Activated T-cell treated with anti-CD3 and anti-CD28 coated beads, Interleukin-2, amount 50 U/mL, for 24 hours (primary cell): ENCODE measurements at places on chromosomes 4 and X.

- no peak overlapping the region for H3K27ac ChIP-seq
- DNase-seq, result no peak
- no peaks in the 10 kb centered on the region for H3K36me3 ChIP-seq
- no peaks in the 10 kb centered on the region for H3K4me1 ChIP-seq
- H3K4me3 ChIP-seq, result no peak overlapping the region
- H3K27me3 ChIP-seq, result peaks cover 64% of the 10 kb centered on the region
These were observed 65.6 kb downstream of the OR13H1 start for GRCh38 chrX:131609480-131609879.

DNA sequence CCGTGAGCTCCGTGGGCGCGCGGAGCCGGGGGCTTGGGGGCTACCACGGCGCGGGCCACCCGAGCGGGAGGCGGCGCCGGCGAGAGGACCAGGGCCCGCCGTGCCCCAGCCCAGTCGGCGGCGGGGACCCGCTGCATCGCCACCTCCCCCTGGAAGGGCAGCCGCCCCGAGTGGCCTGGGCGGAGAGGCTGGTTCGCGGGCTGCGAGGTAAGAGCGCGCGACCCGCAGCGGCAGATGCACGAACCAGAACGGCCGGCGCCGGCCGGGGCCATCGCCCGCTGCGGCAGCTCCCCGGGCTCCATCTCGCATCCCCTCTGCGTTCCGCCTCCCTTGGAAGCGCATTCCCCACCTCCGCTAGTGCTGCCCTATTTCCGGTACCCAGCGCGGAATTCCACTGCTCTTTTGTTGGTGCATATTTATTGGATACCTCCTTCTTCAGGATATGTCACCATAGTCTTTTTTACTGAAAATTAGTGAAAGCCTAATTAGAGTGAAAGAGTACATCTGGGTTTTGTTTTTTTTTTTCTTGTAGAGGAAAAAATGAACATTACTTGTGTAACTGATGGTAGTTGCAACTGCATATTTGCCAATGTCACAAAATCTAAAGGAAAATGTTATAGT is 797 bp downstream of the PKD2 start:
- peaks cover 13% of the 10 kb centered on the region for H3K27me3 ChIP-seq
- peaks cover 40% of the 10 kb centered on the region for H3K4me1 ChIP-seq
- peak overlapping the region; percentile 78 for H3K27ac ChIP-seq
- H3K4me3 ChIP-seq, result peak overlapping the region; percentile 86

- H3K4me3 ChIP-seq, result no peak overlapping the region
- H3K27ac ChIP-seq, result no peak overlapping the region
- peaks cover 7% of the 10 kb centered on the region for H3K27me3 ChIP-seq
- DNase-seq, result no peak
- H3K36me3 ChIP-seq, result no peaks in the 10 kb centered on the region
These were observed 153.9 kb downstream of the KDR start for GRCh38 chr4:54971474-54971950.

DNA sequence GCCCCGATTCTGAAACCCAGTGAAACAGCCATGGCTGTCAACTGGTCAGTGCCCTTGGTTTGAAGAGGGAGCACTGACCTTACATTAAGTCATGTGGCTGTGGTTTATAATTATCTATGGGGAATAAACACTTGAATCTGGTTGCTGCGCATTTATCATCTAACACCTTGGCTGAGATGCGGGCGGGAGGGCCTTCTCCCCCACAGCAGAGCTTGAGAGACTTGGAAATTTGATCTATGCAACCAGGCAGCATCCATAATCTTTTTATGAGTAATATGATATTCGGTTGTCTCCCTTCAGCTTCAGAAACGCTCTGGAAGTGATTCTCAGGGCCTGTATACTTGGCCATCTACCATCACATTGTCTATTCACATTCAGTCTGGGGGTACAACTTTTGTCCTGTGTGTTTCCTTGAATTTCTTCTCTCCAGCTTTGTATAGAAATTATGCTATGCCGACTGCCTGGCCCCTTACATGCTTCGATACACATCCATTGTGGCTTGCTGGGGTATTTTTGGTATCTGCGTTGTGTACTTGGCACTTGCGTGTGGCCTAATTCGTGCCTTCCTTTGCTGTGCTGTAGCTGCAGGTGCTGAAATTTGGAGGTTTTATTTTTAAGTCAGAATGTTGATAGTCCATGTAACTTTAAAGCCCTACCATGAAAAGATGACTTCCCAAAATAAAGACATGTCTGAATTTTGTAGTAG is 321.6 kb downstream of the ARHGAP10 start:
- no peak for DNase-seq
- peaks cover 9% of the 10 kb centered on the region for H3K36me3 ChIP-seq
- H3K4me1 ChIP-seq, result peaks cover 77% of the 10 kb centered on the region
- H3K27ac ChIP-seq, result peak overlapping the region; percentile 35
- H3K4me3 ChIP-seq, result no peak overlapping the region

- H3K4me3 ChIP-seq, result no peak overlapping the region
- peaks cover 30% of the 10 kb centered on the region for H3K27me3 ChIP-seq
- H3K4me1 ChIP-seq, result peaks cover 2% of the 10 kb centered on the region
- H3K27ac ChIP-seq, result no peak overlapping the region
- no peak for DNase-seq
These were observed 42.4 kb downstream of the CLCN4 start for GRCh38 chrX:10199212-10199611.

GRCh38 chr4:109359040-109359646 is 56.7 kb upstream of the COL25A1 start:
- peak overlapping the region; percentile 73 for H3K27ac ChIP-seq
- H3K36me3 ChIP-seq, result no peaks in the 10 kb centered on the region
- H3K27me3 ChIP-seq, result peaks cover 40% of the 10 kb centered on the region
- no peak for DNase-seq
- H3K4me1 ChIP-seq, result peaks cover 38% of the 10 kb centered on the region

DNA sequence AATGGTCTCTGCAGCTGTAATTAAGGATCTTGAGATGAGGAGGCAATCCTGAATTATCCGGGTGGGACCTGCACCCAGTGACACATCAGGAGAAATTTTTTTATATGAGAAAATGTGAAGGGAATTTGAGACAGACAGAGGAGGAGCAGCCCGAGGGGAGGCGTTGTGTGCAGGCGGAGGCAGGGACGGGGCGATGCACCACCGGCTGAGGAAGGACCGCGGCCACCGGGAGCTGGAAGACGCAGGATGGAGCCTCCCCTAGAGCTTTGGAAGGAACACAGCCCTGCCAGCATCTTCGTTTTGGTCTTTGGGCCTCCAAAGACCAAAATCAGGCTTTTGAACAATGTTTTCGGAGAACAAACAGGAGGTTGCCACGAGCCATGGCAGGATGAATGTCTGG is 85.0 kb upstream of the ADRA2C start:
- no peaks in the 10 kb centered on the region for H3K36me3 ChIP-seq
- no peaks in the 10 kb centered on the region for H3K4me1 ChIP-seq
- DNase-seq, result no peak
- H3K27me3 ChIP-seq, result peaks cover 14% of the 10 kb centered on the region
- H3K27ac ChIP-seq, result no peak overlapping the region

DNA sequence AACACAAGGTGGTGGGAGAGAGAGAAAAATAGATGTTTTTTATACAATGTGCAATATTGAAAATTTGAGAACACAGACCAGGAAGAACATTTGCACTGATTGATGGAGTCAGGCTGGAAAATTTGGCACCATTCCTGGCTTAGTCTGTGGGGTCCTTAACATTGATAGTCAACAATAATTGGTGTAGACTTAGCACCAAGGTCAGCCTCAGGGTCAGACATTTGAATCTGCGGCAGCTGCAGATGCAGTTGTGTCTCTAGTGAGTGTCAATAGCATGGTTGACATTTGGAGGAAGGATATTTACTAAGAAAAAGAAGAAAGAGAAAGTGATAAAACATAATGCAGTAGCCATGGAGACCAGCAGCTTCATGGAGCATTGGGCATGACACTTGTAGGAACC is 31.5 kb upstream of the GLRA3 start:
- no peak overlapping the region for H3K27ac ChIP-seq
- H3K36me3 ChIP-seq, result no peaks in the 10 kb centered on the region
- H3K4me1 ChIP-seq, result no peaks in the 10 kb centered on the region
- no peak overlapping the region for H3K4me3 ChIP-seq

- no peaks in the 10 kb centered on the region for H3K4me1 ChIP-seq
- no peaks in the 10 kb centered on the region for H3K27me3 ChIP-seq
- H3K36me3 ChIP-seq, result no peaks in the 10 kb centered on the region
- DNase-seq, result no peak
These were observed 686.0 kb downstream of the PDHA2 start for GRCh38 chr4:96525898-96526297.

DNA sequence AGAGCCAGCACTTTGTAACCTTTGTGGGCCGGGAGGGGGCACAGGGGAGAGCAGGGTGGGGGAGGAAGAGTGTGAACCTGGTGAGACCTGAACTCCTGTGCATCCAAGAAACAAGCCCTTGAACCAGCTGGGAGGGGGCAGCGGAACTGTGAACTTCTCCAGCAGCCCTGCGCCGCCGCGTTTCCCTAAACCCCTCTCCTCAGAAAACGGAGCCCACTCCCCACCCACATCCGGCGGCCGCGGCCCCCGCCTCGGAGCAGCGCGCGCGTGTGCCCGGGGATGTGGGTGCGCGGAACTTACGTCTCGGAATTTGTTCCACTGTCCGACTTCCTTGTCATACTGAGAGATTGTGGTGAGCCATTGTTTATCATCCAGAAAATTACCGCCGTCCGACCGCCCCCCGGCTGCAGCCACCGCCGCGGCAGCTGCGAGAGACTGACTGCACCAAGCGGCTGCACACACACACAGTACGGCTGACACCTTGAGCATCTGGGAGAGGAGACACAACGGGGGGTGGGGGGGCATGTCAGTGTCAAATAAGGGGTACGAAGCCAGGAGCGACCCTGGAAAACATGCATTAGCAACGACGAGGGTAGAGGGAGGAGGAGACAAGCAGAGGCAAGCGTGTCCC is 494 bp downstream of the SPOCK3 start:
- no peak for DNase-seq
- H3K4me3 ChIP-seq, result no peak overlapping the region
- peaks cover 28% of the 10 kb centered on the region for H3K27me3 ChIP-seq
- H3K36me3 ChIP-seq, result no peaks in the 10 kb centered on the region

- no peaks in the 10 kb centered on the region for H3K27me3 ChIP-seq
- H3K4me3 ChIP-seq, result no peak overlapping the region
- peak overlapping the region; percentile 59 for H3K27ac ChIP-seq
- no peak for DNase-seq
- peaks cover 8% of the 10 kb centered on the region for H3K36me3 ChIP-seq
These were observed 67.9 kb downstream of the KLHL34 start for GRCh38 chrX:21590012-21590776.

DNA sequence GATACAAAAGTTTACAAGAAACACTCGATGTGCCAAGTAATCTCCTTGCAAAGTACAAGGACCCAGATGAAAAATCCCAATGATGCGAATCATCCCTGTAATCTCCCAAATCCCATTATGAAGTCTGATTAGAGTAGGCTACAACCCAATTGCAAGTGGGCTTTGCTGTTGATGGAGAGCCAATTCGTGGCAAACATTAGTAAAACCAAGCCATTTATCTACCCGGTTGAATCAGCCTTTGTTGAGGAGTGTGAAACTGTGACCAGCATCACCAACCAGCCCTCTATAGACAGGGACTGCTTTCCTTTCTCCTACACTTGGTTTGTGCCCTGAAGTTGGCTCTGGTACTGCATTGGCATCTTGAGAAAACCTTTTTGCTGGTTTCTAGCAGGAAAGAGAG is 1.2 kb upstream of the PRPS2 start:
- no peak overlapping the region for H3K27ac ChIP-seq
- peaks cover 30% of the 10 kb centered on the region for H3K36me3 ChIP-seq
- peak overlapping the region; percentile 84 for H3K4me3 ChIP-seq
- DNase-seq, result no peak
- H3K4me1 ChIP-seq, result peaks cover 27% of the 10 kb centered on the region

GRCh38 chr4:150033081-150033480 is 45.2 kb upstream of the DCLK2 start:
- H3K27me3 ChIP-seq, result peaks cover 15% of the 10 kb centered on the region
- H3K36me3 ChIP-seq, result no peaks in the 10 kb centered on the region
- H3K4me3 ChIP-seq, result no peak overlapping the region
- no peak for DNase-seq

DNA sequence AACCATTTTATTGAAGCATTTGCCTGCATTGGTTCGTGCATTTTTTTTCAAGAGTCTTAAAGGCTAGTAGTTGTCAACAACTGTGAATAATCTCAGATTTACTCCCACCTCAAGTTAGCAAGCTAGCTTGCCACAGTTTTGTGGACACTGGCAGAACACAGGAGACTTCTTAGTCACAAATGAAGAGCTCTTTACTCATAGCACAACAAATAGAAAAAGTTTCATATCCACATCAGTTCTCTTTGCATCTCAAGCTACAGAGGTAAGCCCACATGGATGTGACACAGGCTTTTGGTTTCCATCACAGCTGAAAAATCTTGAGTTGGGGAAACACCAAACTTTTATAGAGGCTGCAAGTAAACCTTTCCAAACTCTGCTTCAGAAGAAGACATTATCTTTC is 2315.7 kb upstream of the TENM3 start:
- H3K36me3 ChIP-seq, result no peaks in the 10 kb centered on the region
- no peak overlapping the region for H3K4me3 ChIP-seq
- no peaks in the 10 kb centered on the region for H3K27me3 ChIP-seq
- DNase-seq, result no peak
- no peaks in the 10 kb centered on the region for H3K4me1 ChIP-seq
- H3K27ac ChIP-seq, result no peak overlapping the region

GRCh38 chr4:134313591-134313990 is 112.0 kb upstream of the PABPC4L start:
- H3K4me1 ChIP-seq, result no peaks in the 10 kb centered on the region
- H3K27me3 ChIP-seq, result no peaks in the 10 kb centered on the region
- no peak overlapping the region for H3K27ac ChIP-seq
- DNase-seq, result no peak
- H3K36me3 ChIP-seq, result no peaks in the 10 kb centered on the region
- no peak overlapping the region for H3K4me3 ChIP-seq

GRCh38 chr4:8228319-8229250 is 29.5 kb downstream of the SH3TC1 start:
- H3K4me1 ChIP-seq, result peaks cover 44% of the 10 kb centered on the region
- H3K36me3 ChIP-seq, result peaks cover 9% of the 10 kb centered on the region
- DNase-seq, result peak; percentile 84
- no peaks in the 10 kb centered on the region for H3K27me3 ChIP-seq
- H3K4me3 ChIP-seq, result peak overlapping the region; percentile 51
- H3K27ac ChIP-seq, result peak overlapping the region; percentile 89

GRCh38 chr4:171007618-171008390 is 805.4 kb upstream of the GALNTL6 start:
- no peak for DNase-seq
- H3K36me3 ChIP-seq, result no peaks in the 10 kb centered on the region
- H3K27ac ChIP-seq, result no peak overlapping the region
- no peaks in the 10 kb centered on the region for H3K4me1 ChIP-seq

DNA sequence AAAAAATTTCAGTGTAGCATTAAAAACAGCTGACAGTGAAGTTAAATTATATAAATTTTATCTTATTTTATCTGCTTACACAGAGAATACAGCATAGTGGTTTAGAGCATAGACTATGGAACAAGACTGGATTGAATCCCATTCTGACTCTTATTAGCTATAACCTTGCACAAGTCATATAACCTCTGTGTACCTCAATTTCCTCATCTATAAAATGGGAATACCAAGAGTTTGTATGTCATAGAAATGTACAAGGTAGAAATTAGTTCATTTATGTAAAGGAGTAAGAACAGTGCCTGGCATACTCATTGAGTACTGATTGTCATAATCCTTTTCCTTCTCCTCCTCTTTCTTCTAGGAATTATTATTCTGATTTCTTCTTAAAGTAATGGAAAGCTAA is 25.7 kb downstream of the FAM13A start:
- no peaks in the 10 kb centered on the region for H3K36me3 ChIP-seq
- H3K27me3 ChIP-seq, result peaks cover 3% of the 10 kb centered on the region
- H3K4me3 ChIP-seq, result no peak overlapping the region
- no peak overlapping the region for H3K27ac ChIP-seq
- DNase-seq, result no peak
